ENCODE measurements at places on chromosomes 2 and 18.
A peak's percentile ranks its signal among the peaks of the same experiment; 100 is the strongest.

DNA sequence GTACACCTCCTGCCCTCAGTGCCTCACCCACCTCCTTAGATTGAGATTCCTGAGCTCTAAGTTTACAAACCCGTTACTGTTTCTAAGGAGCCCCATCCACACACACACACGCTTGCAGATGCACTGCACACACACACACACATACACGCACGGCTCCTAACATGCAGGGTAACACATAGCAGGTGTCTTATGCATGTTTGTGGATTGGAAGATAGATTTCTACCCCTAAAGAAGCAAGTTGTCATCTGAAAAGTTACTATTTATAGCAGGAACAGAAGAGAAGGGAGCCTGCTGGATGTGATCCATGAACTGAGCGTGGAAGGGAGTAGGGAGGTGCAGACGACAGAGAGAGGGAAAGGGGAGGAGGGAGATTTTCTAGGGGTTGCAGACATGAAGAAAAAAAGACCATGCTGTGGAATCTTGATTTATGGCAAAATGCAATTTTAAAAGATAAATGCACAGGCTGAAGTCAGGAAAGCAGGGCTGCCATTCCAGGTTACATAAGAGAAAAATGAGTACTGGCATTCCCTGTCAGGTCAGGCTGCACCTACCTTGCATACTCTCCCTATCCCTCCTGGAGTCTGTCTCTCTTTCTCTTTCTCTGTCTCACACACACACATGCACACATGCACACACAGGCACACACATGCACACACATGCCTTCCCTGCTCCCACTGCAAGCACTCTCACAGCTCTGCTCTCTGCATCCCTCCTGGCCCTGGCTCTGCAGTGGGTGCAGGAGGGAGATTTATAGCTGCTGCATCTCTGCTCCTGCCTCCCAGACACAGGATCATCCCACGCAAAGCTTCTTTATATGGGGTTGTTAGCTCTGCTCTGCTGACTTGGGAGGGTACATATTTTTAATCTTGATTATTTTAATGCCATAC, 192.6 kb upstream of the MYT1L start:
- DNase-seq: no peak

- DNase-seq: no peak
These were observed 293.1 kb upstream of the HDAC4 start for GRCh38 chr2:239693761-239694415.

- no peak for DNase-seq
These were observed 123.2 kb upstream of the TWIST2 start for GRCh38 chr2:238724728-238725127.

DNA sequence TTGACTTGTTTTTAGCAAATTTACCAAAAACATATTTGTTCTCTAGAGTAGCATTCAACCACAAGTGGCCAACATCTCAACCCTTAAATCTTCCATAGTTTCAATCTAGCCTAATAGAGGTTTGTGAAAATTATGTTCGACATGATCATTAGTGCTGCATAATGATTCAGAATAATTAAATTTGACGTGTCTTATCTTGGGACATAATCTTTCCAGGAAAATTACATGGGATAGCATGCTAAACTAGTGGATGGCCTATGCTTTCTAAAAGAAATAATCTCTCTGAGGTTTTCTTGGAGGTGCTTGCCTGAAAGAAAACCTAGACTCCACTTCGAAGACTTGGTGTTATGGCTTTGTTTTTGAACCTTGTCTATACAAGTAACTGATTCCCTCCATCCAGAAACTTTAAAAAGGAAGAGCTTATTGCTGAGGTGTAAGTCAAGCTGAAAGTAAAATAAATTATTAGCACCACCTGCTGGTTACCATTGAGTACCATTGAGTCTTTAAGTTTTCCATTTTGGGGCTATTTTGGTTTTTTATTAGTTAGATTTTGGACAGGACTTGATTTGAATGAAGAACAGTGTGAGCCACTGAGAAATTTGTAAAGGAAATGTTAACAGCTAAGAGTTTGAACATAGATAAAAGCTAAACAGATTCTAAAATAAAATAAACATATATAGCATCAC, 32.7 kb downstream of the COX7A2L start:
- DNase-seq: no peak

DNA sequence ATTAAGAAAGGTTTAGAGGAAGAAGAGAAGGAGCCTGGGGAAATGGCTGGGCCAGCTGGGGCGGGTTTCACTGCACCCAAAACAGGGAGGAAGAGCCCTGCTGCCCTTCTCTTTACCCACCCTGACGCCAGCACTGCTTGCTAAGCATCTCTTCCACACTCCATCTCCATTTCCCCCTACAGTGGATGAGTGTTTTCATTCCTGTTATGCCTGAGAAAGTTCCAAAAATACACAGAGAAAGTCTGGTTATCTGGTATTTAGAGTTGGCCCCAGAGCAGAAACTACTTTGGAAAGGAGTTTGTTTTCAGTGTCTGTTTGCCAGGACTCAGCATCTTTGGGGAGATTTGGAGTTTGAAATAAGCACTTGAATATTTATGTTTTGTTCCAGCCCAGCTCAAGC, 451.0 kb downstream of the SLC4A3 start:
- no peak for DNase-seq

DNA sequence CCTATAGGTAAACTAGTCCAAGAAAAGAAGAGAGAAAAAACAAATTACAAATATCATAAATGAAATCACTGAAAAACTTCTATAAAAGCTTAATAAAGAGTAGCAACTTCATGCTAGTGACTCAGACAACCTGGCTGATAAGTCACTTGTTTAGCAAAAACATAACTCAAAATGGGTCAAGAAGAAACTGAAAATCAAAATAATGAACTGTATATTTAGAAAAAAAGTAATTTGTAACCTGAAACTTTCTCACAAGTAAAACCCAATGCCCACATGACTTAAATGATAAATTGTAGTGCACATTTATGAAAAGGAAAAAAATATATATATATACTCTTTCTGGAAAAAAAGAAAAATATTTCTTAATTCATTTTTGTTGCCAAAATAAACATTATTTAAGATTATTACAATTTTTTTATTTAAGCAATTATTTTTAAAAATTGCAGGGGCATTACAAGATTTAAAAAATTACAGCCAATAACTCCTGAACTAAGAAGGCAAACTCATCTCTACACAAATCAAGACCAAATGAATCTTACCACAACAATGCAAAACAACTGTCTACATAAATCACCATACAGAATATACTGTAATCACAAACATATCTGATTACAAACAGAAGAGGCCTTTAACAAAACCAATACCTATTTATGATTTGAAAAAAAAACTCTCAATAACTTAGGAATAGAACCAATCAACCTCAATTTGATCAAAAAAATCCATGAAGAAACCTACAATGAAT, 406.3 kb downstream of the CDH7 start:
- DNase-seq: no peak

DNA sequence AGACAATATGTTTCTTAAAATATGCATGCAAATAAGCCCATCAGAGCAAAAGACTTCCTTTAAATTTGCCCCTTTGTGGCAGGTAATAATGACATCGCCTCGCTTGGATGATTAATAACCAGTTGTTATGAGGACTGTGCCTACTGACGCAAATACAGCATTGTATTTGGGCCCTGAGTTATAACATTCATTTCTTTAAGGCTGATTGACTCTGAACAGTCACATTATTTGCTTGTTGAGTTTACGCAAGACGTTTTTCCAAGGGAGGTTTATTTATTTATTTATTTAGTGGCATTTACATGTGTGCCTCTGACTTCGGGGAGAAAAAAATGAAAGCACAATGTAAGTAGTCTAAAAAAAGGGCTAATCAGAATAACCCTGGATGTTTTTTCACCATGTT, 88.3 kb downstream of the SLC8A1 start:
- DNase-seq: no peak

DNA sequence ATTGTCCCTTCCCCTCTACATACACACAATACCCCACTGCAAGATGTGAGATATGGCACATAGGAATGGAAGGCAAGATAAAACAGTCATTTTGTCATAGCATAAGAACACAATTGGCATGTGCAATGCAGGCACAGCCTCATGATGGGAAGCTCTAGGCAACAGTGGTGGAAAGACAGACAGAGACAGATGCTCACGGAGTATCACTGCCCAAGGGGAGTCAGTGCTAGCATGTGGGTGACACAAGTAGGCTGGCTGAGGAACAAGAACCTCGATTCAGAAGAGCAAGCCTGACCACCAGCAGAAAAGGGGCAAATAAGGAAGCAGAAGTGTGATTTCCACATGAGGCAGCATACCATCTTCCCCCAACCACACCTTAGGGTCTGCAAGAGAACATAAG, 323.6 kb downstream of the PAX3 start:
- DNase-seq: no peak

DNA sequence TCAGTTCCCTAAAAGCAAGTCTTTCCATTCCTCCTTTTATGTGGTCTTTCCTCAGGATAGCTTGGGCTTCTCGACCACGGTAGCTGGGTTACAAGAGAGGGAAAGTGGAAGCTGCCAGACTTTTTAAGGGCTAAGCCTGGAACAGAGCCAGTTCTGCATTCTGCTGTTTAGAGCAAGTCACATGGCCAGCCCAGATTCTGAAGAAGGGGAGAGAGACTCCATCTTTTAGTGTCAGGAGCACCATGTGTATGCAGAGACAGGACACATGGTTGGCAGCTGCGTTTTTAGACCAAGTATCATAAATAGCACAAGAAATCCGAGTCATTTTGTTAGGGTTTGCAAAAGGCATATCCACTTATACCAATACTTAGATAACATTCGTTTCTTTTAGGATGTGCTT, 4.7 kb downstream of the HMSD start:
- no peak for DNase-seq

GRCh38 chr2:85769236-85769982, 15.6 kb downstream of the ATOH8 start:
- no peak for DNase-seq

DNA sequence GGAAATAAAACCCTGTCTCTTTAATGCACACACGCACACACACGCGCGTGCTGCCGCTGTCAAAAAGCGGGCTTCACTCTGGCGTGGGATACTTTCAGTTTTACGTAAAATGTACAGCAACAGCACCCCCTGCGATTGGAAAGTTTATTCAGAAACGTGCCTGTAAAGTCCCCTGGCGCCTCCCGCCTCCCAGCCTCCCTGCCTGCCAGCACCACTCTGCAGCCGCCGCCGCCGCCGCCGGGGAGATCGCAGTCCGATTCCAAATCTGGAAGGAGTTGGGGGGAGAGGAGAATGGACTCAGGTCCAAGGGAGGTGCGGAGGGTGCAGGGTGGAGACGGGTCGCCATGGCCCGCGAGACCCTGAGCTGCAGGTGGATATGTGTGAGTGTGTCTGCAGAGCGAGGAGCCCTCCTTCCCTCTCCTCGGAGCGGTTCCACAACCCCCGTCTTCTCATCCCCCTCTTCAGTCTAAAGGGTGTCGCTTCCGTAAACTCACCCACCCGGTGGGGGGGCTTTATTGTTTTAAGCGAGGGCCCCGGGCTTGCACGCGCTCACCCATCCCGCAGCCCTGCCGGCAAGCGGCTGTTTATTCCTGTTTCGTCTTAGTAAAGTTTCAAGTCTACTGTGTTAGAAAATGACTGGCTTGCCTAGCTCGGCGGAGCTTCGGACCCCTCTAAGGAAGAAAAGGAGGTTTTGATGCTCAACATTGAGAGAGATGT, 1.8 kb upstream of the BCL11A start:
- DNase-seq: peak; percentile 29

DNA sequence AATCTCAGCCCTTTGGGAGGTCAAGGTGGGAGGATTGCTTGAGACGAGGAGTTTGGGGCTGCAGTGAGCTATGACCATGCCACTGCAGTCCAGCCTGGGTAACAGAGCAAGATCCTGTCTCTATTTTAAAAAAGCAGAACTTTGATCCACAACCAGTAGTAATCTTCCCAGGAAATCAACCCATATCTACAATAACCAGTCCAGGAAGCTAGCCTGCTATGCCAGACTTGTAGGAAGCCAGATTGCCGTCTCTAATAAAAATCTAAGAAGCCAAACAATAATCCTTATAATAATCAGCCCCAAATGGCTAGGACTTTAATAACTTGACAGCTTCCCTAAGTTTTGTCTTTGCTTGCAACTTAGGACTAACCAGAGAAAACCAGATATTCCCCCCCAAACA, 9.0 kb upstream of the ALMS1 start:
- no peak for DNase-seq

GRCh38 chr2:219284501-219285372, 5.6 kb downstream of the DNAJB2 start:
- DNase-seq: no peak

- no peak for DNase-seq
These were observed 26.9 kb upstream of the DTNB start for GRCh38 chr2:25700221-25700660.

DNA sequence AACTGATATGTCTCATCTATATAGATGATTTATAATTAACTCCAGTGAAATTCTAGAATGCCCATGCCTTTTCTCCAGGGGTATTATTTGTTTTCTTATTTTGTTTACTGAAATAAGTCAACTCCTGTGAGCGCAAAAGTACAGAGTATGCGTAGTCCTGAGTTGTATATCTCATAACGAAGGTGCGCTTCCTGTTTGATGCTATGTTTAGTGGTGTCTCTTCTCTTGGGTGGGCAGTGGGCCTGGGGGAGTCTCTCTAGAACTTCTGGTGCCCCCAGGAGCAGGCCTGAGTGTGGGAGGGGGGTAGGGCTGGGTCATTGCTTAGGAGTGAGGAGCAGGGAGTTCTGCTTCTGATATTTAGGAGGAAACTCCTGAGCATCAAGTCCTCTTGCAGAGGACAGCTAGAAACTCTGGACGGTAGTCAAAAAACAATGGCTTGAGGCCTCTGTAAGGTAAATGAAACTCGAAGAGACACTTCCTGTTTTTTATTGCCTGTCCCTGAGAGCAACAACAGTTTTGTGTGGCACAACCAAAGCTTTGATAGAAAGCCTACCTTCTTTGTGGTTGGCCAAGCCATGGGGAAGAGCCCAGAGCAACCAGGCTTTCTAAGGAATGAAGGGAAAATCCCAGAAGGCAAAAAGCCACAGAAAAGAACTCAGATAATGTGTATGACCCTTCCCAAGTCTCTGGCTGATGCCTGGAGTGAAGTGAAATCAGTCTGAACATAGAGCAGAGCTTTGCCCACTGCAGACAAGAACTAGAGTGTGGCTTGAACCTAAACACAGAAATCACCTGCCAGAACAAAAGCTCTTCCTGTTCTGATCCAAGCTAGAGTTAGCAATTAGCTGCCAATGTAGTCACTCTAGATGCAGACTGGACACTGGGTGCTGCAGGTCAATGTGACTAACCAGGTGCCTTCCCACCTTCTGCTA, 8.5 kb upstream of the SP140L start:
- no peak for DNase-seq

DNA sequence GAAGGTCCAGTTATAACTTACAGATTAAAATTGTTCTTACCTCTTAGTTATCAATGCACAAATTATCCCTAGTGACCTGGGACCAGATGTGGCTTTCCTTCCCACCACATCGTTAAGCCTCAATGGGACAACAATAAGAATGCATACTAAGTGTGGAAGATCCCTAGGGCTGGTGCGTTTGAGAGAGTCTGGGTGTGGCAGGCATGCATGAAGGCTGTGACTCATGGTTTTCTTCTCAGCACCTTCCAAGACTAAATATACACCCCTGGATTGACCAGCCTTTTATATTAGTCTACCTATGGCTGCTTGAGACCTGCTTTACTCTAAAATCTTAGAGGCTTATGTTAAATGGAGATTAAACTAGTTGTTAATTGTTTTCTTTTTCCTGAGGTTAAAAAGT, 261.7 kb upstream of the SLC14A2 start:
- no peak for DNase-seq
